Activated T-cell treated with anti-CD3 and anti-CD28 coated beads, Interleukin-2, amount 50 U/mL, for 24 hours (primary cell): ENCODE measurements at places on chromosomes 5 and 9.
A peak's percentile ranks its signal among the peaks of the same experiment; 100 is the strongest.

DNA sequence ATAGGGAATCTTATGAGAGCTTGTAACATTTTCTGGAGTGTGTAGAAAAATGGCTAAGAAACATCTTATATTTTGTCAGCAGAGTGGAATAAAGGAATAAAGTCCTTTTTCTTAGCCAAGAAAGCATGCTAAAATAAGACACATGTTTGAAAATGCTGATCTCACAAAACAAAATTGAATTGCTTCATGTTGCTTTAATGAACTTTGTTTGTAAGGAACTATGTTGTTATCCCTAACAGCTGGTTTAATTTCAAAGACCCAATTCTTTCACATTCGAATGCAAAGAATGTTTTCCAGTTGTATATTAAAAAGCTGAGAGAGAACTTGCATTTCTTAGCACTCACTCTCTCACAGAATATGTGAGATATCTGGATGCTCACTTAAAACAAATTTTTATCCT is 107.6 kb downstream of the MUSK start:
- no peak for DNase-seq

DNA sequence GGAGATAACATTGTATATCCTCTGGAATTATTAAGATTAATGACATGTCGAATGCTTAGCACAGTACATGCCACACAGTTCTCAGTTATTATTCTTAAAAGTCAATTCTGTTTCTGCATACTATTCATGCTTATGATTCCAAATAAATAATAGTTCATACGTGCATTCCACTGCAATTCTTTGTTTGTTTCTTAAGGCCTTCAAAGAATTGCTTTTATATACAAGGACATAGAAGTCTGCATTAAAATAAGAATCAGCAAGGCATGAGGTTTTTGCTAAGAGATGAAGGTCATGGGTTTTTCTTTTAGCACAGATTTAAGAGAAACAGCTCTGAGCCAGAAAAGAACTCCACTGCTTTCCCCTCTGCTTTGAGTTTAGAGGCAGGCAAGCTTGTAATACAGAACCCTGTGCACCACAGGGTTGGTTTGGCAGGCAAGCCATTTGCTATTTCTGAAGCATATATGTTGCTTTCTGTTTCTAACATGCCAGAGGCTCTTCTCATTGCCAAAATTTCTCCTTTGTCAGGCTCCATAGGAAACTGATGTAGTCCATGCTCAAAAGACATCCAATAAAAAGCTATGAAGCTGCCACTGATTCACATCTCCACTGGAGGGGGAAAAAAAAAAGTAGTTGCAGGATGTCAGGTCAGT is 420.6 kb upstream of the TYRP1 start:
- DNase-seq: no peak

GRCh38 chr5:100872408-100873190 is 30.5 kb downstream of the ST8SIA4 start:
- no peak for DNase-seq

GRCh38 chr5:179866241-179867078 is 7.8 kb upstream of the MRNIP start:
- DNase-seq: peak; percentile 41

DNA sequence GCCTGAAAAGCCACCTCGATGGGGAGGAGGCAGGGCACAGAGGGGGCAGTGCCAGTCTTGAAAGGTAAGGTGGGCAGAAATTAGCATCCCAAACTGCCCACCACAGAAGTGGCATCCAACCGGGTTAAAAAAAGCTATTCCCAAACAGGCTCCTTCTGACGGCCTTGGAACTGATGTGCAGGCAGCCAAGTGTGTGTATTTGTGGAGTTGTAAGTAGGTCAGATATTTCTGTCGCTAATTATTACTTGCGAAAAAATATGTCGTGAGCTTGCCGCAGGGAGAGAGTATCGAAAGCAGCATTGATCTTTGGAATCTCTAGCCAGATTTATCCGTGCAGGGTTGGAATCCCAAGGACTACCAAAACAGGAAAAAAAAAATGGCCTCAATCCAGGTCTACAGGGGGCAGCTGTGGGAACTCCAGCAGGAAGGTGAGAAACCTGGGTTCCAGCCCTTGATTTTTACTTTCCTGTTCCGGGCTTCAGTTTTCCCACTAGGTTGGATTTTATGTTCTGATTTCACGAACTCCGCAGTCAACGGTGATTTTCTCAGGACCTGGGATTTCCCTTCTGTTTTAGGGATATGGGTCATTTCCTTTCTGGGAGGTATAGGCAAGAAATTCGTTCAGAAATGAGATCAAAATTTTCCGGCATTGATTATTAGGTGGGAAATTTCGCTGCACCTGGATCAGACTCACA is 200.8 kb downstream of the RGS3 start:
- no peak for DNase-seq

- DNase-seq: no peak
These were observed 25.1 kb downstream of the RNF180 start for GRCh38 chr5:64190562-64191306.

DNA sequence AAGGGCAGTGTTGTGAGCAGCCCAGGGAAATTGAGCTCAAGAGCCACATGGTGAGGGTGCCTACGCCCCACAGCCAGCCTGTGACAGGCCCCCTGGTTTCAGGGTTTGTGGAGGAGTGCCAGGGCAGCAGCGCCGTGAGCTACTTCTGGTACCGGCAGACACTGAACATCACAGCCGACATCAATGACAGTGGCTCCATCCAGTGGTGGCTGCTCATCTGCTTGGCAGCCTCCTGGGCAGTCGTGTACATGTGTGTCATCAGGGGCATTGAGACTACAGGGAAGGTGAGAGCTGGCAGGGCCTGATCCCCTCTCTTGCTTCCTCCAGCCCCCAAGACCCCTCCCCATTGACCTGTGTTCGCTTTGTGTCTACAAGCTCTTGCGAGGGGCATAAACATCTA is 10.2 kb downstream of the SLC6A18 start:
- DNase-seq: no peak

DNA sequence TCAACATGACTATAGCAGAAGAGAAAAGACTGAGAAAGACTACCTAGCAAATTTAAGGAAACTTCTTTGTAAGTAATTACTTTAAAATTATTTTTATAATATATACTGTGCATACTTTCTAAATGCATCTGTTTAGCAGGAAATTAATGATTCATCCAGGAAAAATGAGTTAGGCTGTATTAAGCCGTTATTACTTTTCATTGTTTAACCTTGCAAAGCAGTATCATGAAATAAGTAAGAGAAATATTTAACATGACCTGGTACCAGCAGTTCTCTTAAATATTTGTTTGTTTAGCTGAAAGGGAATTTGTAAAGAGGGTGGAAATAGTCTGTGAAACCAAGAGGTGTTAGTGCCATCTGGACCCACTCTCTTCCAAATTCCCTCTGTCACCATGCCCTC is 175.0 kb downstream of the GNAQ start:
- no peak for DNase-seq
